ENCODE measurements at places on chromosomes 2 and 18.

GRCh38 chr2:218470448-218470847 lies 51.5 kb downstream of the VIL1 start:
- no peak for DNase-seq

GRCh38 chr2:207032490-207032889 lies 93.2 kb downstream of the CPO start:
- DNase-seq = no peak

GRCh38 chr2:170320948-170321347 lies 143.0 kb downstream of the MYO3B start:
- DNase-seq = no peak

GRCh38 chr2:109264595-109265328 lies 135.8 kb downstream of the SH3RF3 start:
- no peak for DNase-seq

GRCh38 chr2:151620761-151621160 lies 113.5 kb downstream of the NEB start:
- DNase-seq = no peak

GRCh38 chr2:134943540-134943939 lies 24.9 kb downstream of the CCNT2 start:
- no peak for DNase-seq

GRCh38 chr18:12668041-12668440 lies 10.1 kb upstream of the SPIRE1 start:
- DNase-seq = no peak

DNA sequence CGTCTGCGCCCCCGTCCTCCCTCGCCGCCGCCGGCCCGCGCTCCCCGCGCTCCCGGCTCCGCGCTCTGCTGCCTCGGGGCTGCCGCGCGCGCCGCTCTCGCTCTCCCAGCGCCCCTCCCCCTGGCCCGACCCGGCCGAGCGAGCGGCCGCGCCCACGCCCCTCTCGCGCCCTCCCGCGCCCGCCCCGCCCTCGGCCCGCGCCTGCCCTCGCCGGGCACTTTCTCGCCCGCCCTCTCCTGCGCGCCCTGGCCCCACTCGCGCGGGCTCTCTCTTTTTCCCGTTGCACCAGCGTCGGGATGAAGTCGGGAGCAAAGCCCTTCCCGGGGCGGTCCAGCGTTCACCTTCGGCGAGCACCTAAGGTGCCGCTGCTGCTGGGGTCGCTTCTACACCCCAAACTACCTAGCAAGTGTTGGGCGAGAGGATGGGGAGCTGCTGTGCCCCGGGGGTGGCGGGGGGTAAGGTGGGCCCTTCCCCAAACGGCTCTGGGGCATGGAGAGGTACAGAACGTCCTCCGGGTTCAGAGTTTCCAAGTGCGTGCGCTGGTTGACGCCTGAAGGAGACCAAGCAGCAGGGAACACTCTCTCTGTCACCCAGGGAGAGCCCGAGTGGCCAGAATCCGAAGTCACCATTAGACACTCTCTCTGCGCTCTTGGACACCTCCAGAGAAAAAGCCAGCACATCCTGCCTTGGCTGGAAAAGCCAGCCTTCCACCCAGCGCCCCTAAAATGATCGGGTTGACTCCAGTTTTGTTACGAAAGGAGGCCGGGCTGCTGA lies at the start of gene COLEC12:
COLEC12 (minus strand) TSS at position 70 of the 774 bp plus-strand sequence. CDS start 187 bp downstream, outside the sequence.
- DNase-seq = no peak

- DNase-seq = no peak
Measured at GRCh38 chr2:121294881-121295840, 10.2 kb upstream of the TFCP2L1 start.

DNA sequence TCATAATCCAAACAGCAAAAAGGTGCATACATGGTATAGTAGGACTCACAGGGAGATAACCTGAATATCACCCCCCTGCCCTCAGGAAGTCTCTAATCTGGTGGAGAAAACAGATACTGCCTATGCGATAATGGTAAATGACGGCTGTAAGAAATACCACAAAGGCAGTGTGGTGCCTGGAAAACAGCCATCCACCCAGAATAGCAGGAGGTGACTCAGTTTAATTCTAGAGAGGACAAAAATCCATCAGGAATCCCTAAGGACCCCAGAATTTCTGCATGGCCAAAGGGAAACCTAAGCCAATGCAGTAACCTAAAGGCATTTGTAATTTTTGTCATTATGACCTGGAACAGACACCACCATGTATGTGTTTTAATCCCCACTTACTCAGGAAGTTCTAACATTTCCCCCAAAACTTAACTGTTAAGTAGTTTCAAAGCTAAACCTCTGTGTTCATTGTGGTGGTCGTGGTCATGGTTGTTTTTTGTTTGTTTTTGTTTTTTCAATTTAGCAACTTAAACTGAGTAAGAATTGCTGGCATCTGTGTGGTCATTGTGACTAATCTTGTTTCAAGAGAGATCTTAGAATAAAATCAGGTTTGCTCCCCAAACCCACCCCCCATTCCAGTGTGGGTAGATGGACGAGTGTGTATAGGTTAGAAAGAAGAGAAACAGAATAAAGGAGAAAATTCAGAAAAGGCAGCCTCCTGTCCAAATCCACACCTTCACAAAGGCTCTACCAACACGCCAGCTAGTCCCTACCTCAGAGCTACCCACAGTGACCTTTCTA lies 121.5 kb upstream of the CDCA7 start:
- no peak for DNase-seq

GRCh38 chr18:48924630-48925490 lies 25.9 kb downstream of the SMAD7 start:
- no peak for DNase-seq

All from DMS 273 treated with DMSO at 0.1 percent for 48 hours (cell line).